CD14-positive monocyte (primary cell): ENCODE measurements at places on chromosomes 16 and 17.

DNA sequence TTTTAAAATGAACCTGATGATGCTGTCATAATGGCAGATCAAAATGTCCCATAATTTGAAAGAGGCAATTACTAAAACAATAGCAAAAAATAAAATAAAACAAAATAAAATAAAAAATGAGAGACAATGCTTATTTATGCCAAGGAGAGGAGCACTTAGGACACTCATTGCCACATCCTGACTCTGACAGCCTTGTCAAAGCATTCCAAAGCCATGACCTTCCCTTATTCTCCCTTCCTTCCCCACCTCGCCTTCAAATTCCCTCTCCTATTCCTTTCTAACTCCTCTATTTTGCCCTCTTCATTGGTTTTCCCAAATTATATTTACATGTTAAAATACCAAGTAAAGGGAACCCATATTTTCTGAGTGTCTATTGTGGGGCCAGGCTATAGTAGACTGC lies 220.0 kb downstream of the CDH13 start:
- no peak for DNase-seq

DNA sequence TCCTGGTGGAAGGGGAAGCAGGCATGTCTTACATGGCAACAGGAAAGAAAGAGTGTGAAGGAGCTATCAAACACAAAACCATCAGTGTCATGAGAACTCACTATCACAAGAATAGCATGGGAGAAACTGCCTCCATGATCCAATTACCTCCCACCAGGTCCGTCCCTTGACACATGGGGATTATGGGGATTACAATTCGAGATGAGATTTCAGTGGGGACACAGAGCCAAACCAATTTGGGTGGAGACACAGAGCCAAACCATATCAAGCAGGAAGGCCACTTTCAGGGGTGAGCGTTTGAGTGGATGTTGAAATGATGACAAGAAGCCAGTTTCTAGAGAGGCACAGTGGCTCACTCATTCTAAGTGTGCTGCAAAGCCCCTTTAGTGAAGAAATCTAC lies 143.8 kb downstream of the CPPED1 start:
- DNase-seq = no peak

GRCh38 chr17:72754513-72754912 lies 338.0 kb downstream of the SLC39A11 start:
- DNase-seq = no peak

DNA sequence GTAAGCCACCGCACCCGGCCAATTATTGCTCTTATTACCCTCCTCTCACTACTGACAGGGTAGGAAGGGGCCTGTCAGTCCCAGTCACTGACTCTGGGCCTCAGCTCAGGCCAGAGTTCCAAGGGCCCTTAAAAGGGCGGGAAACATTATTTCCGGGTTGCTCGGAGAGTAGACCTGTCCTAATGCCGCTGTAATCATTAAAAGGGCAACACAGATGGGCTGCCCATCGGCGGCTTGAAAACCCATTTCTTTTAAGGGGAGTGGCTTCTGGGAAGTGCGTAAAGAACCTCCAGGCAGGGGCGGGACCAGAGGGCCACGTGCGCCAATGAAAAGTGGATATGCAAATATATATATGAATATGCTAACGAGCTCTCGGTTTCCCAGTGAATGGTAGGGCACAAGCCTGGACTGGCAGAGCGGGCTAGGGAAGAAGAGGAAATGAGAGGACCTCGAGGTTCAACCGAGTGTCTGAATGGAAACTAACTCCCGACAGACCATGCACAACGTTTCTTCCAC lies 26.6 kb downstream of the PIPOX start:
- no peak for DNase-seq

DNA sequence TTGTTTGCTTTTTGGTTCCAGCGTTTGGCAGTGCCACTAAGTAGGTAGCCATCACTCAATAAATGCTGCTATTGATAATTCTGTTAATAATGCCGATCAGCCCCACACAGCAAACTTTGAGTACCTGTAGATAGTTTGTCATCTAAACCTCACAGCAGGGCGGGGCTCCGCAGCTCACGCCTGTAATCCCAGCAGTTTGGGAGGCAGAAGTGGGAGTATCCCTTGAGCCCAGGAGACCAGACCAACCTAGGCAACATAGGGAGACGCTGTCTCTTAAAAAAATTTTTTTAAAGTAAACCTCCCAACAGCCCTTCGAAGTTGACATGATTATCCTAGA lies 1.6 kb downstream of the BFAR start:
- DNase-seq = no peak

DNA sequence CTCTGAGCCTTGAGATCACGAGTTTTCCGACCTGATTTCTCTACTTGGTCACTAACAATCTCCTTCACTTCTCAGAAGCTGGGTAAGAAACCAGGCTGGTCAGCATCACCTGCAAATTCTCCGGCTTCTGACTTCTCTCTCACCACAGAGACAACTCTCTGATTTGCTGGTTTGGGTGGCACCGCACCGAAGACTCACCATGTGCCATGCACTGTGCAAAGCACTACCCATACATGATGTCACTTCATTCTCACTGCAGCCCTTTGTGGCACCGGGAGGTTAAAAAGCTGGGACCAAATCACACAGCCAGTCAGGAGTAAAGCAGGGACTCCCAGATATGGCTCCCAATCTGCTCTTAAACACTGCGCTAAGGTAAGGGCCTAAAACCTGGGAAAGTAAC lies 647 bp downstream of the VAC14 start:
- DNase-seq = peak; percentile 17

GRCh38 chr16:14011846-14012245 lies 59.3 kb upstream of the MRTFB start:
- no peak for DNase-seq

GRCh38 chr16:85173146-85173980 lies 61.1 kb upstream of the CIBAR2 start:
- no peak for DNase-seq

DNA sequence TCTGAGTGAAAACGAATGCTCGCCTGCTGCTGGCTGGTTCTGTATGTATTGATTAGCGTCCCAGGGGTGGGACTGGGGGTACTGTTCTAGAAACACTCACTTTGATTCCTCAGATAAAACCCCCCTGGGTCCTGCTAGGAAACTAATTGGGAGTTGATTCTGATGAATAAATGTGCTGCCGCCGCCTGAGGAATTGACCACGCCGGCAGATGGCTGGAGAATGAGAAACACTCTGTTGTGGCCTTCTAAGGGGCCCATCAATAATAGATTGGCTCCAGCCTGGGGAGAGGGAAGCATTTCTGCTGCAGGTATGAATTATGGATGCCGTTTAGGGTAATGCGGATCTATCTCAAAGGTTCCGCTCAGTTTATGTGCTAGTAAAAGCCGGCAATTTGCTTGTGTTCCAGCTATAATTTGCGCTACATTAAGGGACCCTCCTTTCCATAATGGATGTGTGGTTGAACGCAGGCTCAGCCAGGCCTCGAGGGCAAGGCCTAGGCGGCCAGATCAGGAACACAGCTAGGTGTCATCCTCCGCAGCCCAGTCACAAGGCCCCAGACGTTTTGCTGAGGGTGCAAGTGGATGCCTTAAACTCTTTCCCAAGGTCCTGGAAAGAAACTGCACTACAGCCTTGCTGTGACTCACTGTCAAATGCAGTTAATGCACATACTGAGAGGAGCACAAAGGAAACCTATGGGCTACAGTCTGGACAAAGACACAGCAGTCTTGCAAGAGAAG lies 132.2 kb upstream of the HS3ST2 start:
- DNase-seq = no peak

DNA sequence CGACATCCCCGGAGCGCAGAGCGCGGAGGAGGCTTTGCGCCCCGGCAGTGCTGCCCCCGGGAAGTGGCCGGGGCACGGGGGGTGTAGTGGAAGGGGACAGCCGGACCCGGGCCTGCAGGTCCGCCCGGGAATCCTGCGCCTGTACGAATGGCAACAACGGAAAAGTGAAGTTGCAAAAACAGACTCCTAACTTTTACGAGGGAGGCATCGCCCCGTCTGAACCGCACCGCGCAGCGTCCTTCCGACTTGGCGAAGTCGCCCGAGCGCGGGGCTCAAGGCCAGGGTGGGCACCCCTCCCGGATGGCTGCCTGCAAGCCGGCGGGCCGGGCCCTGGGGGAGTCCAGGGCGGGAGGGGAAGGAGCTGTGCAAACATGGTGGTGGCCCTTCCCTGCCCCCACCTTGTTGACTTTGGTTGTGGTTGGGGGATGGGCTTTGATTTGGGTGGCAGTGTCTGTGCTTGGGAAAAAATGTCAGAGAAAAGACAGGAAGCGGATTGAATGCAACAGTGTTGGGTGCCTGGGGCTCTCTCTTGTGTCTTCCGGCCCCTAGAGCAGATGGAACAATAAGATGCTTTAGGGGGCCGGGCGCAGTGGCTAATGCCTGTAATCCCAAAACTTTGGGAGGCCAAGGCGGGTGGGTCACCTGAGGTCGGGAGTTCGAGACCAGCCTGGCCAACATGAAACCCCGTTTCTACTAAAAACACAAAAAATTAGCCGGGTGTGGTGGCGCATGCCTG lies 675 bp downstream of the RNF213 start:
- DNase-seq = no peak

- DNase-seq = peak; percentile 95
Observed at GRCh38 chr17:21214015-21214776, at the start of gene TMEM11. Gene TMEM11 (minus strand): TSS chr17:21214161. CDS start chr17:21214152, 9 bp downstream.

DNA sequence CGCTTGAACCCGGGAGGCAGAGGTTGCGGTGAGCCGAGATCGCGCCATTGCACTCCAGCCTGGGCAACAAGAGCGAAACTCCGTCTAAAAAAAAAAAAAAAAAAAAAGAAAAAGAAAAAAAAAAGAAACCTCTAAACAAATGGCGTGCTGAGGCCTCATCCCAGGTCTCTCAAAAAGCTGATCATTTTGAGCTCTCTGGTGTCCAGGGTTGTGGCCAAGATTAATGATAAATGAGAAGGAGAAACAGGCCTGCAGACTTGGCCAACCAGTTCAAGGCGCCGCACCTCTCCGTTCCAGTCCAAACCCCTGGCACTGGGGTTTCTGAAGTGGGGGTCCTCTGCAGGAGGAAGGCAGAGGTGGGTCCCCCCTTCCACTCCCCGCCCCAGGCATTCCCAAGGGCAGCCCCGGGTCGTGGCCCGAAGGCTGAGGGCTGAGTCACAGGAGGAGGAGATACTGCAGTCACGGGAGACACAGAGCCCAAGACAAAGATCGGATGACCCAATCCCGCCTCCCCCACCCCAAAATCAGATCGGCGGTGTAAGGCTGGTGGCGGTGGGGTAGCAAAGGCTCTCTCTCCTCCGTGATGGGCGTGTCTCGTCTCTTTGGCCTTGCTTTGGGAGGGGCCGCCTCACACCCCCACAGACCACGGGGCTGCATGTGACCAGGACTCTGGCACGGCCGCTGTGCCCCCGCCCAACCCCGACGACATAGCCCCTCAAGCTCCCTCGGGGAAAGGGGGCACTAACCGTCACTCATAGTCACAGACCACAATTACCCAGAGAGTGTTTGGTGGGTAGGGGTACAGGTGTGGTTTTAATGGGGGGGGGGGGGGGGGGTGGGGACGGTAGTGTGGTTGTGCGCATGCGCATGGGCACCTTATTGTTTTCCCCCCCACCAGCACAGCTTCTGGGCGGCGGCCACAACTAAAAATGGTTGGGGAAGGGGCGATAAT lies 1.1 kb downstream of the VAT1 start:
- peak; percentile 76 for DNase-seq

DNA sequence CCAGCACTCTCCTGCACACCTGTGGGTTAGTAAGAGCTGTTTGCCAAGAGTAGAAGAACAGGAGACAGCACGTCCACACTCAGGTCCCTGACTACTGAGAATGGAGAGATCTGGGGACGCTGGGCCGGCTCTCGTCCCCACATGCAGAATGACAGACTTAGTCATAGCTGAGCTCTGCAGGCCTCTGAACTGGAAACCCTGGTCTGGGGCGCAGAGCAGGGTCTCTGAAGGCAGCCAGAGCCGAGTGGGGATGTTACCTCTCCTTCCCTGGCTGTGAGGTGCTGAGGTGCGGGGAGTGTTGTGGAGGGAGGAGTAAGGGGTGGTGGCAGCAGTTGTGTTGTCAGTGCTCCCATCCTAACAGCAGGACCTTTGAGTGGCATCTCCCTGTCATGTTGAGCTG lies 7.2 kb upstream of the JPT2 start:
- no peak for DNase-seq

DNA sequence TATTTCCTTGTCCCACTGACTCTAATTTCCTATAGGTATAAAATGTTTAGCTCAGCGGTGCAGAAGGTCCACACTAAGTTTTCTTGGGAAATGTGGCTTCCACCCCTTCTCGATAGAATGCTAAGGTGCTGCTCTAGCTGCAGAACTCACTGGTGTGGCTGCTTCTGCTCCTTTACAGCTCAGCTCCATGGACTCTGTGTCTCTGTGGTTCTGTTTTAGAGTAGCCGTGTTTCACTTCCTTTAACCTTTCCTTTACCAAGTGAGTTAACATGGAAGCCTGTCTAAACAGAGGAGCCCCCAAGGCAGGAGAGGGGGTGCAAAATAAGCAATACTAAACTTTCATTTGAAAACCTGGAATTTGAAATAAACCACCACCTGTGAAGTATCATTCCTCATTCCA lies 65.3 kb downstream of the SPECC1 start:
- DNase-seq = peak; percentile 57

DNA sequence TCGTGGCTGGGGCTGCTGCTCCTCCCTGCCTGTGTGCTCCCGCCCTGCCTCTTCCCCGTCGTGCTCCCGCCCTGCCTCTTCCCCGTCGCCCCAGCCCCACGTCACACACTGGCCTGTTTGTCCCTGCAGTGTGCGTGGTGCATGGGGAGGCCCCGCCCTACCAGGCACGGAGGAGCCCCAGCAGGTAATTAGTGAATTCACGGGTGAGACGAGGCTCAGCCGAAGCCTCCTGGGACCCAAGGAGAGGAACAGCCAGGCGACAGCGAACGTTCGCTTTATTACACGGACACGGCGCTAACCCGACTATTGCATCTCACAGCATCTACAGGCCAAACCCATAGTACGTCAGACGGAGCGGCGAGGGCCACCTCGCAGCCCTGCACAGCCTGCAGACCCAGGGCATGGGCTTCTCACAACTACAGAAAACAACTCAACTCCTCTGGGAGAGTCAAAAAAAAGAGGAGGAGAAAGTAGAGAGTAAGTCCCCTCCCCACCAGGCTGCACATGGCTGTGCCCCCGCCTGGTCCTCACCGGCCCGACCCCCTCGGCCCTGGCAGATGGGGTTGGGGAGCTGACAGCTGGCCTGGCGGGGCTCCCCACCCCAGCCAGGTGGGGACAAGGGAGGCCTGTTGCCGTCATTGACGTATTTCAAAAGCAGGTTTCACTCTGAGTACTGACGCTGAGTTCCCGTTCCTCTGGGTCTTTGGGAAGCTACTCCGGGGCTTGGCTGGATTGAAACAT lies 4.3 kb upstream of the PABPN1L start:
- no peak for DNase-seq
